ENCODE measurements at places on chromosomes 1 and 21.

GRCh38 chr1:40495315-40495903 is 13.2 kb upstream of the EXO5 start:
- no peak for DNase-seq

DNA sequence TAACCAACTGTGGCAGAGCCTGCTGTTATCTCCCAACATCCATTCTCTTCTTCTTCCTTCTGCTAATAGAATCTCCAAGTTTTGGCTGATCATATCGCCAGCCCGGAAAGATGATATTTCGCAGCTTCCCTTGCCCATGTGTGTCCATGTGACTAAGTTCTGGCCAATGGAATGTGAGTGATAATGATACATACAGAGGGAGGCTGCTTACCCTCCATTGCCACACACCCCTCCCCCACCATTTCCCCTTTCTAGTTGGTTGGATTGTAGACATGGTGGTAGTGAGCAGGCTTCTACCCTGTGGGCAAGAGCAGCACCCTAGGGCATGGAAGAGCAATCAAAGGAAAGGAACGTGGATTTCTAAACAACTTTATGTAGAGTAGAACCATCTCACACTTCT is 48.8 kb downstream of the SLC9C2 start:
- no peak for DNase-seq

DNA sequence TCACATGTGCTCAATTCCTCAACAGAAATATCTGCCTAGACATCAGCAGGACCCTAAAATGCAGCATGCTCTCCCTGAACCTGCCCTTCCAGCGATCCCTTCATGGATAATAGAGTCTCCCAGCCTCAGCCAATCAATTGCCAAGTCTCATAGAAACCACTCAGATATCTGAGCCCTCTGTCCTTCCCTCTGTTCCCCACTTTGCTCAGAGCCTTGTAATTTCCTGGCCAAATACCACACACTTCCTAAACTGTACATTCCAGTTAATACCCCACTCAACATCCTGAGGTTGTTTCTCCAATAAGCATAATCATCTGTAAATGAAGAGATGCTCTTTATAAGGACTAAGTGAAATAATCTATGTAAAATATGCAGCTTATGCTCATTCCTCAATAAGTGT is 59.3 kb upstream of the PTGFRN start:
- DNase-seq = no peak

DNA sequence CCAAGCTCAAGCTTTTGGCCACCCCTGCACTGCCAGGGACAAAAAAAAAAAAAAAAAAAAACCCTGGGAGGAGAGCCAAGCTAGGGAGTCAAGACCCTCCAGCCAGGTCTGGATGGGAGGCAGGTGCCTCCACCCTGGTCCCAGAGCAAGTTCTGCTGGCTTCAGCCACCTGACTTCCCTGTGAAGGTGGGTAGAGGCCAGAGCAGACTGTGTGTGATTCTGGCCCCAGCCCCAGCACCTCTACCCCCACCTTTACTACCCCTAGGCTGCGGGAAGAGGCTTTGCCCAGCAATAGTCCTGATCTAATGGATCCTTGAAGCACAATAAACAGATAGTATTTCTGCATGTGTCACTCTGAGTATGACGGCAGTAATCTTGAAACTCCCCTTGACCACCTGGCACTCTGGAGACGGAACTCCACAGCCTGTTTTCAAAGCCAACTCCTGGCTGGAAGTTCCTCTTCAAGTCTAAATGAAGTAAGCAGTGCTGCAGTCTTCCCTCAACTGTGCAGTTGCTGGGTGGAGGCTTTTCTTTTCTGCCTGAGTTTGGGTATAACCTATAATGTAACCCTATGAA is 9.8 kb downstream of the PDZK1IP1 start:
- no peak for DNase-seq

GRCh38 chr1:244918421-244919319 is 54.3 kb upstream of the HNRNPU start:
- peak; percentile 54 for DNase-seq

DNA sequence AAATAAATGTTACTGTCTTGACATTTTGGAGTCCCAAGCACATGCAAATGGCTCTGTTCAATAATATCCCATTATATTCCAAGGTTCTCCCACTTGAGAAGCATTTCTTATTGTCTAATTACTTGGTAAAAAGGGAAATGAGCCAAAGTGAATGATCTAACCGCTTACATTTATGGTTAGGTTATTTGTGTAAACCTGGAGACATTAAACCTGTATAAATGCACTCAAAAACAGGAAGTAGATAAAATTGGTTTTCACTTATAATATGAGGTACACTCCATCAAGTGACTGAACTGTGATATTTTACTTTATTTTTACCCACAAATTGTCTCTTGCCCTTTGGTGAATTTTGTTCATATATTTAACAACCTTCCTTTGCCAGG is 26.8 kb downstream of the KIF1B start:
- DNase-seq = no peak

- DNase-seq = no peak
These were observed 11.6 kb downstream of the CAMK2N1 start for GRCh38 chr1:20474333-20474975.

DNA sequence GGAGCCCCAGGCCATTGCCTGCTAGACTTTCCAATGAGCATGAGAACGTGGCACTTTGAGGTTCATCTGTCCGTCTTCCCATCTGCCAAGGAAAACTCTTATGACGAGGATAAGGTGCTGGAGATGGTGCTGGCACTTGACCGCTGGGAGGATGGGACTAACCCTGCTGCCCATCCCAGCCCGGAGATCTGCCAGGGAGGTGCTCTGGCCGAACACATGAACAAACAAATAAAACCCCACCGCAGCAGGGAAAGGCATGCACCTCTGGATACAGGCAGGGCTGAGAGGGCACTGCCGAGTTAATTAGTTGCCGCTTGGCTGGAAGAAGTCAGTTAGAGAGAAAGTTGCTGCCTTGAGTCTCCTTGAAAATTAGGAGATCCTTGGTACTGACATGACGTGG is 308.4 kb downstream of the AJAP1 start:
- DNase-seq = no peak

GRCh38 chr1:205317311-205317917 is 4.1 kb downstream of the NUAK2 start:
- DNase-seq = no peak

GRCh38 chr1:199780948-199781670 is 246.4 kb upstream of the NR5A2 start:
- no peak for DNase-seq

DNA sequence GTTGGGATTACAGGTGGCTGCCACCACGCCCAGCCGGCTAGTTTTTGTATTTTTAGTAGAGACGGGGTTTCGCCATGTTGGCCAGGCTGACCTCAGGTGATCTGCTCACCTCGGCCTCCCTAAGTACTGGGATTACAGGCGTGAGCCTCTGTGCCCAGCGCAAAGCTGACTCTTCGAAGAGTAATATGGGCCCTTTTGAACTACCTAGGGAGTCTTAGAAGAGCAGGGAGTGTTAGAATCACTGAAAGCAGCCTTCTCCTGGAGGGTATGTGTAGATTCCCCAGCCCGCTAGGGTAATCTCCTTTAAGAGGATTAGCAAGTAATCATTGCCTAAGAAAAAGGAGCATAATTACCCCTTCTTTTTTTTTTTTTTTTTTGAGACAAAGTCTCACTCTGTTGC is 6.5 kb upstream of the MAST2 start:
- DNase-seq = no peak

DNA sequence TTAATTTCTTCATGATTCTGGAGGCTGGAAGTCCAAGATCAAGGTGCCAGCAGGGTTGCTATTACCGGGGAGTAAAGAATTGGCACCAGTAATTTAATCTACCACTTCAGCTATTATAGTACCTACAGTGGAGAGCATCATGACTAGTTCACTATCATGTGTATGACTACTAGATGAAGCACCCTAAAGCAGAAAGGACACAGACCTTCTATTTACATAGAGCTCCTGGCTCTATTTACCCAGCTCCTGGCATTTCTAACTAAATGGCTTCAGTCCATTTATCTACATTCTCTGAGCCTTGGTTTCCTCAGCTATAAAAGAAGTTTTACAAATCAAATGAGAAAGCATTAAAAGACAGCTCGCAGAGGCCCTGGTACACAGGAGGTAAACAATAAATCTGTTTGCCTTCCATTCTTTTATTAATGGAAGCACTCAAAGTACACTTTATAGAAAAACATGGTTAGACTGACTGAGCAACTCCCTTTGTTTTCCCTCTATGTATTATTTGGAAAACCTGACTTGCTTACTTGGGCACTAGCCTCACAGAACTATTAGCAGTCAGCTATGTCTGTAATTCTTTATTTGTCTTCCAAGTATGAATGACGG is 203.0 kb downstream of the SLC35F3 start:
- no peak for DNase-seq

- DNase-seq = peak; percentile 13
These were observed 81.0 kb downstream of the NOTCH2 start for GRCh38 chr1:119988306-119989062.

GRCh38 chr1:173562813-173563212 is 40.1 kb downstream of the SLC9C2 start:
- DNase-seq = no peak

GRCh38 chr1:20302108-20302471 is 11.4 kb downstream of the VWA5B1 start:
- DNase-seq = no peak

DNA sequence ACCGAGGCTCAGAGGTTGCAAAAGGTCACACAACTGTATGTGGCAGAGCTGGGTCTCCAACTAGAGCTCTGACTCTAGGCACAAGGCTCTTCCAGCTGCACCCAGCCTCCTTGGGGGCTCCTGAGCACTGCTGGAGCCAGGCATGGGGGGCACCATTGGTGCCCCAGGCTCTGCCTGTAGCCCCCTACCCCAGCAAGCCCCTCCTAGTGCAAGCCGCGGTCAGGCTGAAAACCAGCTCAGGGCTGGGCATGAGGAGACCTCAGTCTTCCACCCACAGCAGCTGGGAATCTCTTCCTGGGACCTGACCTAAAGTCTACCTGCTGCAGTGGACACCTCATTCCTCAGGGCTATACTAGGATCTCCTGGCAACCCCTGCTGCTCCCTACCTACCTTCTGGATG is 14.6 kb downstream of the TNNT2 start:
- DNase-seq = no peak

GRCh38 chr21:32256251-32256650 is 22.6 kb downstream of the MIS18A start:
- DNase-seq = no peak

DNA sequence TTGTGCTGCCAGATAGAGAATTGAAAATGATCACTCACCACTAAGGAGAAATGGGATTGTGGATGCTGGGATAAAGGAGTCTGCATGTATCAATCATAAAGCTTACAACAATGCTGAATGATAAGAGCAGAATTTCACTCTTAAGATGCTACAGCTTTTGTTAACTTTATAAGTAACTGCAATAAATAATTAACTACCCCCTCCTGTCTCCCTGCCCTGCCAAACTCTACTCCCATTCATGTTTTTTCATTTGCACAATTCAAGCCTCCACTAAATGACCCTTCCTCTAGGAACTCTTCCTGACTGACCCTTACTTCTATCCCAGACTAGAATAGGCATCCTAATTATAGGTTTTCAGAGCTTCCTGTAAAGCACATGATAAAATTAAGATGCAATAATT is 14.9 kb downstream of the MTF1 start:
- DNase-seq = no peak

- DNase-seq = peak; percentile 56
These were observed 23.4 kb upstream of the RNF187 start for GRCh38 chr1:228463559-228464455.

DNA sequence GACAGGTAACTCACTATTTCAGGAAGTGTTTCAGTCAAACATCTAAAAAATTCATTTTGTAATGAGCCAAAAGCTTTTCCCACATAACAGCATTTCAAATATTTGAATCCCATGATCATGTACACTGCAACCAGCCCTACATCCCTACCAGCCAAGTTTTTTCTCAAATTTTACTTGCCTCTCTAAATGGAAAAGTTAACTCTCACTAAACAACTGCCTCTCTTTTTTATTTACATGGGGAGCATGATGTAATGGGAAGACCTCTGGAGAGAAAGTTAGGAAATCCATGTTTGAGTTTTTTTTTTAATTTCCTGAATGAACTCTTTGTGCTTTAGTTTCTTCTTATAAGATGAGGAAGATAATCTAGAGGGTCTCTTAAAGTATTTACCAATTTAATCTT is 70.5 kb downstream of the TTLL7 start:
- no peak for DNase-seq

GRCh38 chr1:17588048-17588871 is 48.8 kb downstream of the ARHGEF10L start:
- DNase-seq = no peak

DNA sequence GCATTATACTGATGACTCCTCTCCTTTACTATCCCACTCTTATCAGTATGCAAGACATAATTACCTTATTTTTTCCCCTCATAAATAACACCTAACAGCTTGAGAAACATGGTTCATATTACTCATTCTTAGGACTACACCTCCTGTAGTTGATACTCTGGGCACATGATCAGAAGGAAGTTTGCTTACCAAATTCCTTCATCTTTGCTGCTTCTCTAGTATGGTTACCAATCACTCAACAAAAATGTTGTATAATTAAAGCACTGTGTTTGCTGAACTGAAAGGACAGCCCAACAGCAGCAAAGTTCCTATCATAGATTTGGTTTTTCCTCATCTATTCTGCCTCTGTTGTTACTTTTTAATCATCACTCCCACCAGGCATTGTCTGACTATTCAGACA is 586.3 kb downstream of the LRRIQ3 start:
- no peak for DNase-seq

DNA sequence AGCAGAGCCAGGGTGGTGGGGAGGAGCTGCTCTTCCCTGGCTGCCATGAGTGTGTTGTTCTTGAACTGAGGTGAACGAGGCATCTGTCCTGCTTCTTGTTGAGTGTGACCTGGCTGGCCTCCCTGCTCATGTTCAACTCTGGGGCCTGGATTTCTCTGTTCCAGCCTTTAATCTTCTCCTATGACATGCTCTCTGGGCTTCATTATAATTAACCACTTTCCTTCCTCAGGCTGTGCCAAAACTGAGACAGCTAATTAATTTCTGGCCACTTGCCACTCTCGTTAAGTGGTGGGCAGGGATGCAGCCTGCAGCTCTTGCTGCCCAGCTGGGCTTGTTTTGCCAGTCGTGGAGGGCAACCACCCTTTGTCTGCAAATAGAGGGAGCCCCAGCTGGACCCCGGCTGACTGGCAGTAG is 23.3 kb downstream of the OPRD1 start:
- no peak for DNase-seq

- DNase-seq = no peak
These were observed 19.2 kb downstream of the MAB21L3 start for GRCh38 chr1:116130356-116130755.

DNA sequence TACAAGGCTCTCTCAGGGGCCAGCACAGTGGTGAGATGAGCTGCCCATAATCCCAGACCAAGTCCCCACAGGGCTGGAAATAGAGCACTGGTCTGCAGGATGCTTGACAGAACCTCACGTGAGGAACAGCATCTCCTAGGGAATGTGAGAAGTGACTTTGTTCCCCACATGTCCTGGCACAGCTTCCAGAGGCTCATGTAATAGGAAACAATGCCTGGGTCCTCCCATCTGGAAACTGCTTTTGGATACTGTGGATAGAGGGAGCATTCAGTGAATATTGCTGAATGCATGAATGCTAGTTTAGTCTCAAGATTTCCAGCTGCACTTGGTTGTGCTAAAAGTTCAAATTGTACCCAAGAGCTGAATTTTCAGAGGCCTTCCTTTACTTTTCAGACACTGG is 146.2 kb downstream of the TNR start:
- no peak for DNase-seq

All from stimulated activated CD4-positive, alpha-beta T cell treated with anti-CD3 and anti-CD28 coated beads, Interleukin-4, amount 100 ng/mL, for 24 hours (primary cell).